H54 (cell line): ENCODE measurements at places on chromosomes 1 and 21.

- DNase-seq = no peak
Measured at GRCh38 chr1:183847641-183848040, 42.7 kb downstream of the RGL1 start.

DNA sequence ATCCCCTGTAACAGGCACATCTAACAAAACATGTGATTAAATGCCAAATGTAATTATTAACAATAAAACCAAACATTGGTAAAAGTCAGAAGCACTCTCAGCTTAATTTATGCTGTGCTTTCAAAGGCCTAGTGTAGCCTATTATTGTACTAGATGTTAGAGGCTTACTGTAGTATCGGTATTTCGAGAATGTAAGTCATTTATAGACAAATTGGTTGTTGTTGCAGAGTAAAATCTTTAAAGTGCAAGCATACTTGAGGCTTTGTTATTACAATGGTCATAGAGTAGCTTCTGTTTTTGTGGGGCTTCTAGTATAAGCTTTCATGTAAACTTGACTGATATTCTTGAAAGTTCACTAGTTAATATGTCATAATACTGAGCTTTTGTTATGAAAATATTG, 965.8 kb downstream of the PLA2G4A start:
- no peak for DNase-seq

DNA sequence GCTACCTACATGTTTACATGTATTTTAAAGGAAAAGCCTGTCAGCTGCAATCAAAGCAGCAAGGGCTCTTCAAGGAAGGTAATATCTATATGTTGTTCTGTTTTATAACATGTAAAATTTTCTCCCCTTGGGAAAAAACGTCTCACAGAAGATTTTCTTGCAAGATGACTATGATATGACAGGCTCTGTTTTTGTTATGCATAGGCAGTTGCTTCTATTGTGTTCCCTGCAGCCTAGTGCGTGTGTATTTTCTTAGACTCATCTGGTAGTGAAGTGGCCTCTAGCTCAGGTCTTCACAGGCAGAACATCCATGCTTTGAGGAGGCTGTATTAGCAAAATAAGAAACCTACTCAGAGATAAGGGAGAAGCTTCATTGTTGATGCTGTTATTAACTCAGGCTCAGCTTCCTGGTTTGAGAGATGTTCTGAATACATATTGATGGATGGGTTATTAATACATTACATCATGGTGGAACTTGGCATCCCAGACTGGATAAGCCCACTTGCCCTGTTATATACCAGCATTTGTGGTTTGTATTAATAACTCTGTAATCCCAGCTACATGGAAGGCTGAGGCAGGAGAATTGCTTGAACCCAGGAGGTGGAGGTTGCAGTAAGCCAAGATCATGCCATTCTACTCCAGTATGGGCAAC, 35.8 kb downstream of the LAMC1 start:
- no peak for DNase-seq

DNA sequence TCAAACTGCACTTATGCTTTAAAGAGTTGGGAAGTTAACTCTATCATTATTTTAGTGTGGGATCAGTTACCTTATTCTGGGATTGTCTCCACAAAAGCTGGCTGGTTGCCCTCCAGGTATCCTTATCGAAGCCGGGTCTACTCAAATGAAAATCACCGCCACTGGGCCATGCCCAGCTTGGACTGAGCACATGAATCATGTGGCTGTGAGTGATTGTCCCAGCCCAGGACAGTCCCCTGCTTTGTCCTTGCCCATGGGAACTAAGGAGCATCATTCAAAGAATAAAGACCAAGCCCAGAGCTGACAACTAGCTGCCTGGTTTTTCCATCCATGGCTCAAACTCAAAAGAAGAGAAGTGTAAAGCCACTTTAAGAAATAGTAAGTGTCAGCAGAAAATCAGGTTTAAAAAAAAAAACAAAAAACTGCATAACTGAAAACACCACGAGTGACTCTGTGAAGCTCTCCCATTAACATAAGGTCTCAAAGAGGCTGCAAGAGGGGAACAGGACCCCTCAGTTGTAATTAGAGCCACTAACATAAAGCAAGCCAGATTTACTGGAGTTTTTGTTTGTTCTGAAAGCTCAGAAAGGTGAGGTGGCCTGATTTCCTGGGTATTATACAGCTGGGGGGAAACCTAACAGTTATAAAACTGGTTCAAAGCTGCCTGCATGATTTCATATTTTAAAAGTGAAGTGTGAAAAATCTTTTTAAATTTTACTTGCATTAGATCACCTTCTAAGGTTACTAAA, 91.5 kb downstream of the KIF14 start:
- no peak for DNase-seq

GRCh38 chr1:227895828-227896685, 51.7 kb downstream of the WNT9A start:
- no peak for DNase-seq

GRCh38 chr21:20591284-20591683, 406.9 kb upstream of the NCAM2 start:
- DNase-seq = no peak

DNA sequence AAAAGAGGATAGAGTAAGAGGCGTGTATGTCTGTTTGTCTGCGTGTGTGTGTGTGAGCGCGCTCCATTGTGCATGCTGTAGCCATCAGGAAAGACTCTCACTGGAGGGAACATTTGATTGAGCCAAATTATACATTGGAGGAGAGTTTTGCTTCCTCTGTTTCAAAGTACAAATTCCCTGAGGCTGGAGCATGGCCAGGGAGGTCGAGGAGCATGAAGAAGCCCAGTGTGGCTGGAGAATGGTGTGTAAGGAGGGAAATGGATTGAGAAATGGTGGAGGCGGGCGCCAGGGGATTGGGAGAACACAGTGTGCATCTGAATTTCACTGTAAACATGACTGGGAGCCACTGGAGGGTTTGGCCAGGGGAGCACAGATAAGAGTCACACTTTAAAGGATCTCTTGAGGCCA, 22.1 kb upstream of the EFNA1 start:
- DNase-seq = no peak

DNA sequence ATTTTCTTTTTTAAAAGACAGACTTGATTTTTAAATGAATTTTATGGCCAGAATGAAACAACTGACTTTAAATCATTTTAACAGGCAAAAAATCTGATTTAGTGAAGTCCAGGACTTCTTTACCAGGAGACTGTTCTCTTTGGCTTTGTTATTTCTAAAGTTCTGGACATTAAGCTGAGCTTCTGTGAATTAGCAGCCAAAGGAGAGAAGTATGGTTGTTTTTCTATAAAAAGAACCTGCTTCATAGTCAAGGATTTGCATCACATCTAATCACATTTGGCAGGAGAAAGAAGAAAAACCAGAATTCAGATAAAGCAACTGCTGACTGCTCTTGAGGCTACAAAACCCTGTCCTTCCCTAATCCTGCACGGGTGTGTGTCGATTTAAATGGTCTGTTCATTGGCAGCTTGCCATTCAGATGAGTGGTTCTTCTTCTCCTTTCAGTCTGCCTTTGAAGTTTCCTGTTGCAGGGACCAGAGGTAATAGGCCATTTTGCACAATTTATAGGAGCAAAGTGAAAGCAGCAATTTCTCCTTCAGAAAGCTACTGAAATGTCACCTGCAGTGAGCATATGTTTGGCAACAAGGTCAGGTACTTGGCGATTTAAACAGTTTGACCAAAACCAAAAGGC, 215.4 kb downstream of the OLFM3 start:
- DNase-seq = no peak
